ENCODE measurements at places on chromosomes 3 and 15.

- DNase-seq = no peak
Measured at GRCh38 chr15:33508703-33509102, 197.9 kb downstream of the RYR3 start.

DNA sequence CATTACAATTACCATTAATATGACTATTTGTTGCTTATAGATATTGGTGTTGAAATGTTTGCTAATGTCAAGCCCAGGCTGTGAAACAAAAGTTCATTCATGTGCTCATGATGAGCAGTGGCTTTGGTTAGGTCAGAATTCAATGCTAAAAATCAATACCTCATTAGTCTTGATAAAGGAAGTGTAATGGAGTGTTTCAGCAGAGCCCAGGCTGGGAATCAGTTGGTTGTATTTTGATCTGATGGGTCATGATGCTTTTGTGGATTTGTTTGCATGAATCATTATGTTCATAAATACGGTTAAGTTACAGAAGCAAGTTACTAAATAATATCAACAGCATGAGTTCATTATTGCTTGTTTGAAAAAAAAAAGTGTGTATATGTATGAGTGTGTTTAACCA is 13.6 kb upstream of the ZNF774 start:
- no peak for DNase-seq

DNA sequence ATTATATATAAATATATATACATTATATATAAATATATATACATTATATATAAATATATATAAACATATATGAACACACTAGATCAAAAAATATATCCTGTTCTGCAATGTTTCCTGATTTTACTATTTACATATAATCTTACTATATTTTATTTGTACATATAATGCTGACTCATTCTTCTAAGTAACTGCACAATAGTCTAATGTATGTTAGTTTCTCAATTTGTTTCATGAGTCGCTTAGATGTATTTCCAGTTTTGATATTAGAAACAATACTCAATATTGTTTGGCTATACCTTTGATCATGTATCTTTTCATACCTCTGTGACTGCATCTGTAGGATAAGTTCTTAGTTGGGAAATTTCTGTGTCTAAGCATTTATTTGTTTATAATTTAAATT is 669.9 kb upstream of the CCDC54 start:
- no peak for DNase-seq

- no peak for DNase-seq
Measured at GRCh38 chr3:107450254-107450893, 72.4 kb upstream of the BBX start.

DNA sequence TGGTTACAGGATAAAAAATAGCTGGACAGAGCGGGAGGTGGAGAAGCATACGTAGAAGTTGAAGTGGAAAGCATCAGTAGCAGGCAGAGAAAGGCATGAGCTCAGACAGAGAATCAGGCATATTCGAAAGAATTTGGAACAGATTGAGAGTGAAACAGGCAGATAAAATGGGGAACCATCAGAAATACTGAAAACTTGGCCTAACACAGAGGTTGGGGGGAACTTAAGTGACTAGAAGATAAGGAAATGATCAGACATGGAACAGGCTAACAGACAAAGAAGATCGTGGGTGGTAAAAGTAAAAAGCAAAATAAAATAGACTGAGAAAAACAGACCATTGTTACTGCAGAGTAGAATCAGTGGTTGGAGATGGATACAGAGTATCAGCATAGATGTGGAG is 32.9 kb downstream of the GTF2E1 start:
- DNase-seq = no peak

DNA sequence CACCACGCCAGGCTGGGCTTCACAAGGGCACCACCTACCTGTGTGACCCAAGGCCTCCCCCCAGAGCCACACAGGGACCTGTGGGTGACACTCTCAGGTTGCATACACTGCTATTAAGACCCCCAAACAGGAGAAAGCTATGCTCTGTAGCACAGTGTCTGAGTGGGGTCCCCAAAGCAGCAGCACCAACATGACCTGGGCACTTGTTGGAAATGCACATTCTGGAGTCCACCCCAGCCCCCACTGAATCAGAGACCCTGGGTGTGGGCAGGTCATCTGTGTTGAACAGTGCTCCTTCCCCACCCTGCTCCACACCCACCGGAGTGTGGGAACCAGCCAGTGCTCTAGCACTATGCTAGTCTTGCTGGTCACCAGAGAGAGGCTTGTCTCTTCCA is 76.1 kb downstream of the ADAMTS17 start:
- no peak for DNase-seq

DNA sequence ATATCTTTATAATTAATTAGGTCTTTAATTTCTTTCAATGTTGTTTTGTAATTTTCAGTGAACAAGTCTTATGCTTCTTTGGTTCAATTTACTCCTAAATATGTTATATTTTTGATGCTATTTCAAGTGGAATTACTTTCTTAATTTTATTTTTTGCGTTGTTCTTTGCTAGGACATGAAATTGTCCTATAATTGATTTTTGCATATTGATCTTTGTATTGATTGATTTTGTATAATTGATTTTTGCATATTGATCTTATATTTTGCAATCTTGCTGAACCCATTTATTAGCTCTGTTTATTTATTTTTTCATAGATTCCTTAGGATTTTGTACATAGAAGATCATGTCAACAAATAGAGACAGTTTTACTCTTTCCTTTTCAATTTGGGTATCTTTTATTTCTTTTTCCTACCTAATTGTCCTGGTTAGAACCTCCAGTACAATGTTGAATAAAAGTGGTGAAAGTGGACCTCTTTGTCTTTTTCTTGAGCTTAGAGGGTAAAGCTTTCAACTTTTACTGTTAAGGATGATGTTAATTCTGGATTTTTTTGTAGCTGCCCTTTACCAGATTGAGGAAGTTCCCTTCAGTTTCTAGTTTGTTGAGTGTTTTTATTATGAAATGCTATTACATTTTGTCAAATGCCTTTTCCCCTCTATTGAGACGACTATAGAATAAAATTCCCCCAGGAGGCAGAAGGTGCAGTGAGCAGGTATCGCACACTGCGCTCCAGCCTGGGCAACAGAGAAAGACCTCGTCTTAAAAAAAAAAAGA is 36.8 kb upstream of the CCDC50 start:
- no peak for DNase-seq

GRCh38 chr15:48546296-48546695 is 99.2 kb downstream of the FBN1 start:
- no peak for DNase-seq

Measured in glutamatergic neuron (in vitro differentiated cells).